NCI-H1694 treated with DMSO at 0.1 percent for 48 hours (cell line): ENCODE measurements at places on chromosomes 5 and 9.

GRCh38 chr9:129865668-129866320, 30.5 kb downstream of the USP20 start:
- no peak for DNase-seq

DNA sequence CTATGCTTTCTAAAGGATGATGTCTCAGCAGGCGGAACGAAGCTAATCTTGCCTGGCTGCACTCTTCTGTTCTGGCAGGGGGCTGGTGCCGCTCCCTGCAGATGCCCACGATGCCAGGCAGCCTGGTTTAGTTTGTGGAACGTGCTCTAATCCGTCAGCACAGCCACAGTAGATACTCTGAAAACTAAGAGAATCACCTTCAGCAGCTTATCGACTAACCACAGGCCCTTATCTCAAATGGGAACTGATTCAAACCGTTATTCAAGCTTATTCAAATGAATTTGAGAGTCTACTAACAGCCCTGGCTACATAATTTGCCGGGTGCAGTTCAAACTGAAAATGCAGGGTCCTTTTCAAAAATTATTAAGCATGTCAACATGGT, 246.6 kb upstream of the ANKRD55 start:
- no peak for DNase-seq

DNA sequence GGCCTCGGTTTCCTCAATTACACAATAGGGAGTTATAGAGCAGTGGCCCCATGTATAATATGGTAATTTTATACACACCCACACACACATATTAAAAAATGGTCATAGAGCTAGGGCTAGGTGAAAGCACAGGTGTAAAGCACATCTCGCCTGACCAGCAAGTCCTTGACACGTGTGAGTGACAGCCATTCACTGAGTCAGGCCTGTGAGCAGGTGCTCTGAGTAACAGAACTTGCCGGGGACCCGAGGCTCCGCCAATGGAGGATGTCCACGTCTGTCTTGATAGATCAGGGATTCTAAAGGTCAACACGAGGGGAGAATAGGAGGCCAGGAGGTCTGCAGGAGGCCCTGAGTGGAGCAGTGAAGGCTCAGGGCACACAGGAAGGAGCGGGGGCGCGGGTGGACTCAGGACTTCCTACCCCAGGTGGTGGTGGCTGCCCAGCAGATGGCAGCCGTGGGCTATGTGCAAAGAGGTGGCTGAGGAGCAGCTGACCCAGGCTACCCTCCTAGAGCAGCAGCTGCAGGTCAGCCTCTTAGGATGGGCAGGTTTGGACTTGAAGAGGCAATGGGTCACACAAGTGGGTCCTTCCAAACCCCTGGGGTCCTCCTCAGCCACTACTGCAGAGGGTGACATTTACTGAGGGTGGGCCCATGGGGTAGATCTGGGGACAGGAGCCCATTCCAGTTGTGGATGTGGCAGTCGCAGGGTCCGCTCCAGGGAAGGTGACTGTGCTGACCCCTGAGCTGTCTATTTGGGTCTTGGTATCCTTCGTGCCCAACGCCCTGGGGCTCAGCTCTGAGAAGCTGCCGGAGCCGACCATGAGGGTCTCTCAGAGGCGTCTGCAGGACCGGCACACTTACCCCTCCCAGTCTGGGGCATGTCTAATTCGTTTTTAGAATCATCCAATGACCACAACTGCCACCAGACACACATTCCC, 45.9 kb downstream of the PRRT1B start:
- peak; percentile 35 for DNase-seq

DNA sequence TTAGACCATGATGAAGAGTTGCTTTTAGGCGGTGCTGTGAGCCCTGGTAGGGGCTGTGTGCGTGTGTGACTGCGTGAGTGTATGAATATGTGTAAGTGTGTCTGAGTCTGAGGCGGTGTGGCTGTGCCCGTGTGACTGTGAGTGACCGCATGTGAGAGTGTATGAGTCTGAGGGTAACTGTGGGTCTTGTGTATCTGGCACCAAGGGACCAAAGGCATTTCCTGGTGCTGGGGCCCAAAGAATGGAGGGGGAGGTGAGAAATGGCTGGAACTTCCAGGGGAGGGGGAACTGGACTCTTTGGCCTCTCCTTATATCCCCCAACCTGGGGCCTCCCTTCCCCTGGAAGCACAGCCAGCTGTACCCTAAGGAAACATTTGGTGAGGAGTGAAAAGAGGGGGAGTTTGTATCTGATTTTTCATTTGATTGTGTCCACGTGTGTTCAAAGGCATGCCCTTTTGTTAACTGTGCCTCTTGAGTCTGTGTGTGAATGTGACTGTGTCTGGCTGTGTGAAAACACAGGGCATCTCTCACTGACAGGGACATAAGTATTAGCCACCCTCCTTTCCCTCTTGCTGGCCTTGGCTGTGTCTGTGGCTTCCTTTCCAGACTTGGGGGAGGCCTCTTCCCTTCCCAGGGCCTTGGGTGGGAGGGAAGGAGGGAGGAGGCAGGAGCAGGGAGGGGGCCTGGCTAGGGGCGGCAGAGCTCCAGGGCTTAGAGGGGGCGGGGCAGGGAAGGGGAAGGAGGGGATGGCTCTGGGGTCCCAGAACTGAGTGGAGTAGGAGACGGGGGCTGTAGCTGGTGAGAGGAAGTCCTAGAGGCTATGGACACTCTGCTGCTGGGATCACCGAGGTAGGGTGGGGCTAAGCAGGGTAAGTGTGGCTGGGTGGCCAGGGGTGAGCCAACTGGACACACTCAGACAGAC, 1.4 kb downstream of the IL11RA start:
- peak; percentile 62 for DNase-seq
